ENCODE measurements at places on chromosomes 11 and 22.

DNA sequence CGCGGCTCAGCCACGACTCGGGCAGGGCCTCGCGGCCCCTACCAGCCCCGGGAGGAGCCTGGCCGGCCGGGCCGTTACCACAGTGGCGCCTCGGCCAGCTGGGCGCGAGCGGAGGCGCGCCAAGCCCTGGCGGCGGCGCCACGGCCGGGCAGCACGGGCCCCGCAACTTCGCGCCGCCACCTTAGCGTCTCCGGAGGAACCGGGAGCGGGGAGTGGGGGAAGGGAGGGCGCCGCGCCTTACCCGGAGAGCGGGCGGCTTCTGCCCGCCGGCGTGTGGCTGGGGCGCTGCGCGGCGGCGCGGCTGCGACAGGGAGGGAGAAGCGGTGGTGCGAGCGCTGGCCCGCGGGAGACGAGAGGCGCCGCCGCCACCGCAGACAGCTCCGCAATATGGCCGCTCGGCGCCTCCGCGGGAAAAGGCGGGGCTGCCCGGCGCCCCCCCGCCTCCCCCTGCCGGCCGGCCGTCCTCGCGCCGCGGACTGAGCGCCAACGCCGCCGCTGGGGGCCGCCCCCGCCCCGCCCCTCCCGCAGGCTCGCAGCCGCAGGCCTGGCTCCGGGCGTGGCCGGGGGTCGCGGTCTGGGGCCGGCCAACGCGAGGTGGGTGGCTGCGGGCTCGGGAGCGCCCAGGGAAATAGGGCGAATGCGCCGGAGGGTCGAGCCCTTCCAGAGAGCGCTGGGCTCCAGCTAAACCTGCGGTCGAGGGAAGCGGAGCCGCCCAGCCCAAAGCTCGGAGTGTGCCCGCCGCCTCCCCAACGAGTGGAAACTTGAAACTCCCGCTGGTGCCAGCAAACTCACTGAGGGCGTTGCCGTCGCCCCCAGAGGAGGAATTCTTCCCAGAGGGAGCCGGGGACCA lies at the start of gene RDX:
Gene RDX, minus strand, starts transcription at position 389 of the 850 bp plus-strand sequence. CDS start 16,922 bp downstream, outside the sequence.
- peaks cover 12% of the 10 kb centered on the region for H3K4me1 ChIP-seq
- peak within 1 kb of the TSS; percentile 67 for H3K27ac ChIP-seq
- no peaks in the 10 kb centered on the region for H3K36me3 ChIP-seq
- peak within 1 kb of the TSS; percentile 89 for H3K4me3 ChIP-seq
- peak; percentile 77 for DNase-seq
- H3K27me3 ChIP-seq, result no peaks in the 10 kb centered on the region

DNA sequence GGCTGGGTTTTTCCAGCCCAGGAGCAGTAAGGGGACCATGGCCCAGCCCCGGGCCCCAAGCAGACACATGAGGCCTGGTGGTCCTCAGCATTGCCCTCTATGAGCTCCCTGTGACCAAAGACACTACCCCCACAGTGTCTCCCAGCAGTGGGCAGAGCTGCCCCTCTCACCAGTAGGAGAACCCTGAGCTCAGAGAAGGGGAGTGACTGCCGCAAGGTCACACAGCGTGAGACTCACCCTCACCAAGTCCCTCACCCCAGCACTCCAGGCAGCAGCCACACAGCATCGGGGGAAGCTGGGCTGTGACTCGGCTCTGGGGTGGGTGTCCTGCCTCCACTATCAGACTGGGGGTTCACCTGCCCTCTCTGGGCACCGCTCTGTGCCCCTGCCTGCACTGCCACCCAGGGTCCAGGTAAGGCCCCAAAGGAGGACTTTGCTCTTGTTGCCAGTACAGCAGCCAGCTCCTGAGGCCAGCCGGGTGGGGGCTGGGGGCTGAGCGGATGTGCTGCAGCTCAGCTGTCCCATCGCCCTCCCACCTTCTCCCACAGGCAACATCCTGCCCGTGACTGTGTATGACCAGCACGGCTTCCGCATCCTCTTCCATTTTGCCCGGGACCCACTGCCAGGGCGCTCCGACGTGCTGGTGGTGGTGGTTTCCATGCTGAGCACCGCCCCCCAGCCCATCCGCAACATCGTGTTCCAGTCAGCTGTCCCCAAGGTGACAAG lies 7.9 kb upstream of the SH3BP1 start:
- no peaks in the 10 kb centered on the region for H3K27me3 ChIP-seq
- no peak for DNase-seq
- peaks cover 20% of the 10 kb centered on the region for H3K4me1 ChIP-seq

GRCh38 chr11:375065-376025 lies 6.0 kb downstream of the B4GALNT4 start:
- H3K27me3 ChIP-seq, result peaks cover 57% of the 10 kb centered on the region
- no peak overlapping the region for H3K27ac ChIP-seq
- H3K36me3 ChIP-seq, result no peaks in the 10 kb centered on the region

DNA sequence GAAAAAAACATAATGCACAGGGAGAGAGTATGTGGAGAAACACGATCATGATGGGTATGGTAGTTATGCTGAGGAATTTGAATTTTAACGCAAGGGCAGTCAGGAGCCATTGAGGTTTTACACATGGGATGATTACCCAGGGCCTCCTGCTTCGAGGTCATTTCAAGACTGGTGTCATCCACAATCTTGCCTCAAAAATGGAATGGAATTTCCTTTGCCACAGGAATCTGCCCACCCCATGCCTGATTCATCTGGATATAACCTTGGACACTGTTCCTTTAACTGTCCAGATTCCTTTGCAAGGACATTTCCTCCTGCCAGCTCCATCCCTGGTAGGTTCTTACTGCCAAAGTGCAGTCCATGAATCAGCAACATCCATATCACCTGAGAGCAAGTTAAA lies 655.9 kb upstream of the TENM4 start:
- no peaks in the 10 kb centered on the region for H3K36me3 ChIP-seq
- no peak for DNase-seq
- H3K4me3 ChIP-seq, result no peak overlapping the region
- H3K27ac ChIP-seq, result no peak overlapping the region

DNA sequence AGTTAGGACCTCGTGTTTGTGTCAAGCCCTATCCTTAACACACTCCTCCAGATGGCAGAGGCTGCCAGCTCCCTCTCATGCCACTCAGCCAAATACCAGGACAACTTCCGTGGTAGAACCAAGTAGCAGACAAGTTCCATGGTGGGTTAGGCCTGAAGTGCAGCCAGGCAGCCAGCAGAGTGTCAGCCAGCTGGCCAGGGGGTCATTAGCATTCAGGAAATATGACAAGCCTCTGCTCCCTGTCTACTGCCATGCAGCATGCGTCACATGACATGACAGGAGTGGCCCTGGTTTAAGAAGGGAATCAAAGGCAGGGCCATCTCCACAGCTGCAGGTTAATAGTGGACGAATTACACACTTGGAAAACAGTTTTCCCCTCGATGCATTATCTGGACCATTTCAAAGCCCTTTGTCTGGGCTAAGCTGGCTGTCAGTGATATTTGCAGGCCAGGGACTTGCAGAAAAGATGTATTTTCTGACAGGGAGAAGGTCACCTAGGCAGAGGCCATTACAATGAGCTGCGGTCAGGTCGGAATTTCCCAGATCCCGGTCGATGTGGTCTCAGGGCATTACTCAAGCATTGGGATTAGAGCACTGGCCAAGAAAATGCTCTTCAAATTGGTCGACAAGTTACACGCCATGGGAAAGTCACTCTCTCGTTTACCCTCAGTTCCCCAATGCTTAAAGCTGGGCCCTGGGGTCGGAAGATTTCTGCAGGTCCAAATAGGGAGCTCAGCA lies 461.7 kb upstream of the CADM1 start:
- no peak for DNase-seq
- H3K27me3 ChIP-seq, result no peaks in the 10 kb centered on the region
- no peaks in the 10 kb centered on the region for H3K36me3 ChIP-seq
- no peaks in the 10 kb centered on the region for H3K4me1 ChIP-seq

Data from MM.1S (cell line).